DMS 273 treated with DMSO at 0.1 percent for 48 hours (cell line): ENCODE measurements at places on chromosomes 11 and 22.

DNA sequence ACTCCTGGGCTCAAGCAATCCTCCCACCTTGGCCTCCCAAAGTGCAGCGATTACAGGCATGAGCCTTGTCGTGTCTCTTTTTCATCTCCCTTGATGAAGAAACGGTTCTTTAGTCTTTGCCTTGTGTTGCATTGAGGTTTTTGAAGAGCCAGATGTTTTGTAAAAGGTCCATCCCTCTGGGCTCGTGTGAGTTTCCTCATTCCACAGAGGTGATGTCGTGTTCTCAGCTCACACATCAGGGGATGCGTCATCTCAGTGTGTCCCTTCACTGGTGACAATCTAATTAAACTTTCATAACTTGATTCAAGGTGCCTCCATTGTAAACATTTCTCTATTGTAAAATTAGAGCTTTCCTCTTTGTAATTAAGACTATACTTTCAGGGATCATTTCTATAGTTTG is 29.7 kb upstream of the TEF start:
- DNase-seq, result no peak

DNA sequence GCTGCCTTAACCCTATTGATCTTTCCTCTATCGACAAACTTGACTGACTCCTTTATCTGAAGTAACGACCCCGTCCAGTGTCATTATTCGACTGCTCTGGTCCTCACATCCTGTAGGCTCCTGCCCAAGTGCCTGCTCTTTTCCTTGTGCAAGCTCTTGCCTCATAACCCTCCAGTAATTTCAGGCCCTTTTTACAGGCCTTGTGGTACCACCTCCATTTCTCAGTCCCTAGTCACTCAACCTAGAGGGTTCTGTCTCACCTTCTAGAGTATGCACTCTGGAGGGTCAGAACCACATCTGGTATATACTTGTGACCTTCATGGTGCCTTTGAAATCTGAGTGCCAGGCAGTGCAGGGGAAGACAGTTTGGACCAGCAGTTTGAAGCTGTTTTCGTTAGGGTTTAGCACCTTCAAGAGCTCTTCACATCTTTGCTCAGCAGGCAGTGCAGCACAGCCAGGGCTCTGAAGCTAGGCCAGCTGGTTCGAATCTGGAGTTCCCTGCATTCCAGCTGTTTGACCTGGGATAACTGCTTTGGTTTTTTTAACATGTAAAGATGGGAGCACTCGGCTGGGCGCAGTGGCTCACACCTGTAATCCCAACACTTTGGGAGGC is 11.2 kb downstream of the SNRPD3 start:
- no peak for DNase-seq

- DNase-seq, result no peak
These were observed 32.8 kb upstream of the LDLRAD3 start for GRCh38 chr11:35911013-35911412.

DNA sequence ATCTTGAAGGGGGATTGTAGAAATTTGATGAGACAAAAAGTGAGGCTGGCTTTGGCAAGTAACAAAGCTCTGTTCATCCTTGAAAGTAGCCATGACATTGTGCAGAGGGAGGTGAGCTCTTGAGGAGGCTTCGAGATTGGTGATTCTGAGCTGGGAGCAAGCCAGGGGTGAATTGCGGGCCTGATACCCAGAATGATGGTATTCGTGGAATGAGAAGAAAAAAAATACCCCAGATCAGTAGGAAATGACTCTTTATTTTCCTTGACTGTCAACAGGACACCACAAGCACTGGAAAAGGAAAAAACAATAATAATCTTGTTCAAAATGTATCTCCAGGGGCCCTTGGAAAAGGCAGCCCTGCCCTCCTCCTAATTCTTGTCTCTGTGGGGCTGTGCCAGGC is 62.7 kb downstream of the TSPAN18 start:
- DNase-seq, result no peak

DNA sequence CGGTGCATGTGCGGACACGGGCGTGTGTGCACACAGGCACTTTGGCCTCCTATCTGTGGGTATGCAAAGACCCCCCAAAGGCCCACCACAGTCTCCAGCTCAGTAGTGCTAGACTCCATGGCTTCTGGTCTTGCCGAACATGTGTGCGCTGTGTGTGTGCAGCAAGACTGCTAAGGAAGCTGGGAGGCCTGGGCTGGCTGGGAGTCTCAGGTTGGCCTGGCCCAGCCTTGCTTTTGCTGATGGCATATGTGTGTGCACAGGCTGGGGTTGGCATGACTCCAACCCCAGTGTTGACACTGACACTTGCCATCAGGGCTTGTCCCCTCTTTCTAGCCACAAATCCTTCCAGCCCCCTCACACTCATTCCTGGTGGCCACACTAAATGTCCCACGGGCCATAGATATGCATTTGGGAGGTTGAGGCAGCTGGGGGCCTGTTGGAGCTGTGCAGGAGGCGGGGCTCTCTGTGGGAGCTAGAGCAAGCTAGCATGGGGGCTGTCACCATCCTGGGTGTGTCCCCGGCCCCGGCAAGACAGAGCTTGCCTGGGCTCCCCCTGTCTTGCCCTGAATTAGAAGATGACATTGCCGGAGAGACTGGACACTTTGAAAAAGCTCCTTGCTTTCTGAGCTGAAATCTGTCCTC is 60.9 kb upstream of the NECTIN1 start:
- DNase-seq, result no peak
